ENCODE measurements at places on chromosomes 12 and 14. TPM values are rescaled to one million over a fixed set of nuclear protein-coding genes. Genes with fewer than 3 reads are reported as not detected.

GRCh38 chr14:89107626-89108025 is 283.2 kb downstream of the TTC8 start:
- no peaks in the 10 kb centered on the region for H3K27me3 ChIP-seq
- H3K27ac ChIP-seq: no peak overlapping the region
- H3K4me1 ChIP-seq: no peaks in the 10 kb centered on the region
- no peaks in the 10 kb centered on the region for H3K36me3 ChIP-seq
- no peak overlapping the region for H3K4me3 ChIP-seq

DNA sequence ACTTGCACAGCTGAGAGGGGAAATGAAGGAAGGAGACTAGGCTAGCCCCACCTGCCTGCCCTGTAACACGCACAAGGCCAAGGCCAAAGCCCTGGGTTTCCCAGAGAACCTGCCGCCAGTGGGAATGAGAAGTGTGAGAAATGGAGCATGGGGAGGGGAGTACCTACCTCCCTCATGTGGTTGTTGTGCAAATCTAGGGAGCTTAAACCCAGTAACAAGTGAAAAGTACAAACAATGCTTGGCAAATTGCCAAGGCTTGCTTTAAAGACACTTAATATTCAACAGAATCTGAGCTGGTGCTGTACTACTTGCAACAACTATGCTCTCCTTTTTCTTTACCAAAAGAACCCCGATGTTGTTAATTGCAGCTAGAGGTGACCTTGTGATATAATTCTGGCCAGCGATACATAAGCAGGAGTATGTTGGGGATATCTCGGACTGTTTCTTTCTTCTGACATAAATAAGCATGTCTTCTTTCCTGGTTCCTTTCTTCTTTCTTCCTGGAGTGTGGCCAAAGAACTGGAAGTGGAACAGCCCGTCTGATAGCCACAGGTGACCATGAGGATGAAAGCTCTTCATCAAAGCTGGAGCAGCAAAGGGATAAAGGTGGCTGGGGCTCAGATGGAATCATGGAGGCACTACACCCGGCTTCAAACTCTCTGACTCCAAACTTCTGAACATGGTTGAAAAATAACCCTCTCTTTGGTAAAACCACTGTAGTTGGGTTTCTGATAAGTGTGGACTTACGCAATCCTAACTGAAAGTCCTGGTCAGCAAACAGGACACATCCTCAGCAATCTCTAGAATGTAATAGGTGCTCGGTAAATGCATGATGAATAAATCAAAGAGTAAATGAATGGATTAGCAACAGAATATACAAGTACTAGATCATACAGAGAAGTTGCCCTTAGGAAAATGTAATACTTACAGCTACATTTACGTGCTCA is 207.9 kb downstream of the NUAK1 start:
- no peak overlapping the region for H3K27ac ChIP-seq
- DNase-seq: no peak
- H3K4me1 ChIP-seq: no peaks in the 10 kb centered on the region
- no peaks in the 10 kb centered on the region for H3K36me3 ChIP-seq

GRCh38 chr12:52073531-52074381 is 4.0 kb downstream of the ATG101 start:
- H3K36me3 ChIP-seq: no peaks in the 10 kb centered on the region
- H3K27ac ChIP-seq: no peak overlapping the region
- DNase-seq: no peak
- no peaks in the 10 kb centered on the region for H3K27me3 ChIP-seq
- H3K4me3 ChIP-seq: no peak overlapping the region
- peaks cover 18% of the 10 kb centered on the region for H3K4me1 ChIP-seq

- no peak overlapping the region for H3K27ac ChIP-seq
- no peaks in the 10 kb centered on the region for H3K36me3 ChIP-seq
- H3K27me3 ChIP-seq: no peaks in the 10 kb centered on the region
- no peaks in the 10 kb centered on the region for H3K4me1 ChIP-seq
Observed at GRCh38 chr12:8687846-8688601, 9.8 kb upstream of the RIMKLB start.

RAB15 gene
- 12.2 TPM for polyA plus RNA-seq
